Esophagus muscularis mucosa (tissue), 4 donors: ENCODE measurements at places on chromosomes 16 and 17.

GRCh38 chr16:17467923-17468540 lies 2.7 kb downstream of the XYLT1 start:
- DNase-seq = no peak

GRCh38 chr16:71929048-71929447 lies 33.7 kb downstream of the IST1 start:
- DNase-seq = no peak

DNA sequence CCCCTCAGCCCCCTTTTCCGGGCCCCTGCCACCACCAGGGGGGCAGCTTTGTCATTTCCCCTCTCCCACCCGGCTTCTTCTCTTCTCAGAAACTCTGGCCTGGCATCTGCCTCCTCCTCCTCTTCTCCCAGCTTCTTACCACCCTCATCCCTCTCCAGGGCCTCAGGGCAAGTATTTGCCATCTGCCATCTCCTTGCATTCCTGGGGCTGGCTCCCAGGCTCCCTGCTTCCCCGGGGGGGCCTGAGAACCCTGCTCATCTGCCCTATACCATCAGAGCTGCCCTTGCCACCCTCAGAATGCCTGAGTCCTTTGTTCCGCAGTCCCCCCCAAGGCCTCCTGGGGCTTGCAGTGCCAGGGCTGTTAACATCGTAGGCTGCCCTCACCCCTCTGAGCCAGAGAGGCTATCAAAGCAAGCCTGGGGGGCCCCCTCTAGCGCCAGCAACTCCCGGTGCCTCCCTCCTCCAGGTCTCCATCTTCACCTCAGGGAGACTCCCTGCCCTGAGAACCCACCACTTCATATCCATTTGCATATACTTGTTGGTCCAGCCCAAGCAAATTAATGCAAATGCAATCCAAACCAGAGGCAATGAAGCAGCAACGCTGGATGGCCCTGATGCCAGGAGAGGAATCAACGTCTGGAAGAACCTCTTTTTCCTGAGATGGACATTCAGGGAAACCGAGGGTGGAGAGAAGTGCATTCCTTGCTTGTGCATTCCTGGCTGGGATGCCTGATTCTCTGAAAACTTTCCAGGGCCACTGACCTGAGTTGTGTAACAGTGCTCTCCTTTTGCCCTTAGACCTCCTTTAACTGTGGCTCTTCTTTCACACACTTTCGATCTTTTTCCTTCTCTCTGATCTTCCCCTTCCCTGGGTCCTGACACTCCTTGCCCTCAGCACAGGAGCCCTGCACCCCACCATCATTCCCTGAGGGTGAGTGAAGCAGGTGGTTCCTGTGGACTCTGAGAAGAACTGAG lies 20.7 kb upstream of the SP2 start:
- DNase-seq = no peak

DNA sequence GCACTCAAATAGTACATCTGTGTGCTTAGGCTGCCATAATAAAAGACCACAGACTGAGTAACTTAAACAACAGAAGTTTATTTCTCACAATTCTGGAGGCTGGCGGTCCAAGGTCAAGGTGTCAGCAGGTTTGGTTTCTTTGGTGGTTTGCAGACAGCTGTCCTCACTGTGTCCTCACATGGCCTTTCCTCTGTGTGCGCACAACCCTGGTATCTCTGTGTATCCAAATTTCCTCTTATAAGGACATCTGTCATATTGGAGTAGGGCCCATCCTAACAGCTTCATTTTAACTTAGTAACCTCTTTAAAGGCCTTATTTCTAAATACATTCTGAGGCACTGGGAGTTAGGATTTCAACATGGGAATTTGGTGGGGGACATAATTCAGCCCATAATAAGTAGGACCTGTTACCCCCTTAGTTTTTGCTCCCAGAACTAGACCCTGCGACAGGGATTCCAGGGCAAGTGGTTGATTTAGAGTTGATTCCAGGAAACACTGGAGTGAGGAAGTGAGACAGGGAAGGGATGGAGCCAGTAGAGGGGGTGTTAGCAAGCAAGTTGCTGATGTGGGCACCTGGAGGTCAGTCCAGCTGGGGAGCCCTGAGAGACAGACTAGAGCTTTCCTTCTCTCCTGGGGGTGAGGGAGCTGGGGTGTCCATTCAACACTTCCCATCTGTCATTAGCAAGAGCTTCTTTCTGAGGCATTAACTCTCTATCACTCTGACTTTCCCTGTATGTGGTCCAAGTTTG lies 10.9 kb upstream of the ALKBH5 start:
- no peak for DNase-seq

GRCh38 chr17:54680410-54680809 lies 220.2 kb upstream of the TOM1L1 start:
- no peak for DNase-seq

DNA sequence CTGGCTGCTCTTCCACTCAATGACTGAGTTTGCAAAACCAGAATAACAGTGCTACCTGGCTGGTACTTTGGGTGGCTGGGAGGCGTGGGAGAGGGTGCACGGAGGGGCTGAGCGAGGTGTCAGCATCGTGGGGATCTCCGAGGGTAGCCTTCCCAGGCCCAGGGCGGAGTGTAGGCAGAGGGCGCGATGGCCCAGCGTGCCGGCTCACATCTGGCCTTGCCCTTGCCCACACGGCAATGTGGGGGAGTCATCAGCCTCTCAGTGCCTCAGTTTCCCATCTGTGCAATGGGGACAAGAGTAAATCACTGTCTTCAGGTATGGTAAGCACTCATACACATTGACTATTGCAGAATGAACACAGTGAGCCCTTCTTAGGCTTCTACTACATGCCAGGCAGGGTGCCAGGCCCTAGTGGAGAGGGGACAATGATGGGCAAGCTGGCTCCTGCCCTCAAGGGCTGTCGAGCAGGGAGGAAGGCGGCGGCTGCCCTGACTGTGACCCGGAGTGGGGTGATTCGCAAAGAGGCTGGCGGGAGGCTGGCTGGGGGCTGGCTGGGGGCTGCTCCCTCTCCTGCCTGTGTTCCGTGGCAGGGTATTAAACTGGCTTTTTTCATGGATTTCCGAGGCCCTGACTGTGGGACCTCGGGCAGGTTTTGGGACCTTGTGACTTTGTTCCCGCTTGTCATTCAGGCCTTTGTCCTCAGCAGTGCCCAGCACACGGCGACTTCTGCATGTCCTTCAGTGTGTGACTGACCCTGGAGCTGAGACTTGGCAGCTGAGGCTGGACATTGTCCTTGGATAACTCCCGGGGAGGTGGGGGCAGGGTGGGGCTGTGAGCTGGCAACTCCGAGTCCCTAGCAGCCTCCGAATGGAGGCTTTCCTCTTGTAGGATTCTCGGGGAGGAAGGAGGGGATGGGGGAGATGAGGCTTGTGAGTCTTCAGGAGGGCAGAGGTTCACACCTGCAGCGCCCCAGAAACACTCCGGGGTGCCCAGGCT lies 243.1 kb downstream of the SEC14L1 start:
- DNase-seq = no peak

GRCh38 chr17:38867968-38868816 lies 1.7 kb upstream of the LASP1 start:
- DNase-seq = no peak

GRCh38 chr17:33012522-33013033 lies 20.9 kb downstream of the SPACA3 start:
- no peak for DNase-seq

GRCh38 chr17:74945543-74945942 lies 9.8 kb downstream of the OTOP3 start:
- DNase-seq = no peak

- no peak for DNase-seq
Observed at GRCh38 chr17:6700948-6701307, 12.2 kb downstream of the SLC13A5 start.

DNA sequence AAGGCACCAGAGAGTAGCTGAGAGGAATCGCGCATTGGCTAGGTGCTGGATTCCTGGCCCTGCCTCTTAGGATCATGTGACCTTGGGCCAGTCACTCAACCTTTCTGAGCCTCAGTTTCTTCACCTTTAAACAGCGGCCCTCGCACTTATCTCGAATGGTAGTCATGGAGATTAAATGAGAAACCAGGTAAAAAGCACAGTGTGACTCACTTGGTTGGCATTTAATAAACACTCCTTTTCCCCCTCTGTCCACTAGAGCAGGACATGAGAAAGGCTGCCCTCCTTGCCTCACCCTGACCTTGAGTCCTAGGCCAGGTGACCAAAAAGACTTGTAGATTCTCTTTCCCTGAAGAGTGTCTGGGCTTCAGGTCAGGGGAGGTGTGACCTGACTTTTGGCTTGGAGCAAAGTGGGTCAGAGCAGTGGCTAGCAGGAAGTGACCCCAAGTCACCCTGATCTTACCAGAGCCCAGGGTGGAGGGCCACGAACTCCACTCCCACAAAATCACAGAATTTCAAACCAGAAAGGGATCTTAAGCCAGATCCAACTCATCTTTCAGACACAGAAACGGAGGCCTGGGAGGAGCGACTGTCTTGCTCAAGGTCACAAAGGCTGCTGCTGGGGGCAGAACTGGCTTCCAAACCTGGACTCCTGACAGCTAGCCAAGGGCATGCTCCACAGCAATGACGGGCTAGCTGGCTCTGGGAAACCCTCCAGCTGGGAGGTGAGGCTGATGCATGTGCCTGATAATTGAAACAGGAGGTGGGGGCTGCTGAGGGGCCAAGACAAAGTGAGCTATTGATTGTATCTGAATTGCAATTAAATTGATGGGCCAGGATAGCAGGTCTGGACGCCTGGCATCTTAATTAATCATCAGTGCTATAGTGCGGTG lies 65.2 kb downstream of the PIPOX start:
- no peak for DNase-seq

- peak; percentile 47 for DNase-seq
Observed at GRCh38 chr16:65038100-65038499, 83.8 kb downstream of the CDH11 start.

DNA sequence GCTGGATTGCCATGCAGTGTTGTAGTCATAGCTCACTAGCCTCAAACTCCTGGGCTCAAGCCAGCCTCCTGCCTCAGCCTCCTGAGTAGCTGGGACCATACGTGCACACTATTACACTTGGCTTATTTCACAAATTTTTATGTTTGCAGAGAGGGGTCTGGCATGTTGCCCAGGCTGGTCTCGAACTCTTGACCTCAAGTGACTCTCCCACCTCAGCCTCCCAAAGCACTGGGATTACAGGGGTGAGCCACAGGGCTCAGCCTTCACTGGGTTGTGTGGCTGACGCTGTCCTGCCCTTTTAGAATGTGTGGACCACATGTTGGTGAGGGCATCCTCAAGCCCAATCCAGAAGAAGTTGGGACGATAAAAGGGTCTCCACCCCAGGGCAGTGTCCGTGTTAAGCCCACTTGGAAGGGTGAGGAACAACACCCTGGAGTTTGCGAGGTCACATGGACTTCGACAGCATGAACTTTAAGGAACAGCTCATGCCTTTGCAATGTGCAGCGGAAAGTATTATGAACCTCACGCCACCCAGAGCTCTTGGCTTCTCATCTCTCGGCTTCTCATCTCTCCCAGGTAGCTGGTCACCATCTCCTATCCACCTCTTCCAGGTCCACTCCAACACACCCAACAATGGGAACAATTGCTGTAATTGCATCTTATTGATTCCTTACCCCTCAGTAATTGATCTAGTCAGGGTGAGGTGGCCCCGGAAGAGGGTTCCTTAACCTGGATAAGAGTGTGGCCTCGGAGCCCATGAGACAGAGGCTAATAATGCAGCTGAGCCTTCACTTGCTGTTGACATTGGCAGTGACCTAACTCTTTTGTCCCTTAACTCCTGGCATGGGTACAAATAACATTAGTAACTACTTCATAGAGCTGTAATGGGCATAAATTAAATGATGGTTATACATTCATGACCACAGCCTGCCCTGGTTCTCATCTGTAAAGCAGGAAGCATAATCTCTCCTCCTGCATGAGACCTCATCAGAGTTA lies 6.7 kb downstream of the FOXL1 start:
- no peak for DNase-seq

DNA sequence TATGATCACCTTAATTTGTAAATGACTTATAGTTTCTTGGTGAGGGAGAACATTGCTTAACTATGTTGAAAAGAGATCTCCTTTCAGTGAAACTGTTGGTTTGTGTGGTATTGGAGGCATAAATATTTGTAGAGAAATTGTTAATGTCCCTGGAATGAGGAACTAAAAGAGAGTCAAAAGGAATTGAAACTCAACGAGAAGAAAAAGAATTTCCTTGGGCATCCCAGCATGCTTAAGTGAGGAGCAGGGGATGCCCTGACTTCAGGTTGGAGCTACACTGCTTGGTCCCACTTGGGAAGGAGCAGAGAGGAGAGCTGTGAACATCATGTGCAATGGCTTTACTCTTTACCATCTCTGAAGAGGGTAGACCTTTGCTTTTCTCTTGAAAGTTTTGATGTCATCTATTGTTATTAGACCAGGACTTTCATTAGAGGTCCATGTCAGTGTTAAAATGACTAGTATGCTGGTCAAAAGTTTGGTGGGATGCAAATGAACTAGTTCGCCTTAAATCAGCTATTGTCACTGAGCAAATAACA lies 21.7 kb downstream of the KRT23 start:
- DNase-seq = no peak

- DNase-seq = no peak
Observed at GRCh38 chr16:17331991-17332390, 138.8 kb downstream of the XYLT1 start.

GRCh38 chr17:67311575-67311974 lies 54.8 kb downstream of the PSMD12 start:
- no peak for DNase-seq

DNA sequence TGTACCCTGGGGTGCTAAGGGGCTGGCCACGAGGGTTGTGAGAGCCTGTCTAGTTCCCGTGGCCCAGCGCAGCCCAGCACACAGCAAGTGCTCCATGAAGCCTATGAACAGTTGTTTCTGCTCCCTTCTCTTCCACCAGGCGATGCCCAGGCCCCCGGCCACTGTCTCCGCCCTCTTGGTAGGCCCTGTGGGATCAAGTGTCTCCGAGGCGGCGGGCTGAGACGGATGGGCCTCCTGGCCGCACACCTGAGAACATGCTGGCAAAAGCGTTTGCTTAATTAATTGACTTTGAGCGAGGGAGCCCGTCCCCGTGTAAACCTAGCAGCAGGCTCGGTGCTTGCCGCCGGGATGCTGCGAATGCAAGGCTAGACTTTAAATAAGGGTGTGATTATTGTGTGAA lies 129.7 kb upstream of the GSE1 start:
- DNase-seq = no peak

DNA sequence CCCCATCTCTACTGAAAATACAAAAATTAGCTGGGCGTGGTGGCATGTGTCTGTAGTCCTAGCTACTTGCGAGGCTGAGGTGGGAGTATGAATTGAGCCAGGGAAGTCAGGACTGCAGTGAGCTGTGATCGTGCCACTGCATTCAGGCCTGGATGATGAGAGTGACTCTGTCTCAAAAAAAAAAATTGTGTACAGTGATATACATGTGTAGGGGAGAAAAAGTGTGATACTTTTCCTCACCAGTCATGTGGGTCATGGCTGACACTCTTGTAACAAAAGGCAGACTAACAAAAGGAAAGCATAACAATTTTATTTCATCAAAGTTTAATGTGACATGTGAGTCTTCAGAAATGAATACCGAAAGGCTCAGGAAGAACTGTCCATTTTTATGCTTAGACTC lies 2.0 kb upstream of the ABCC12 start:
- no peak for DNase-seq
